Adrenal gland (tissue), 19 donors: ENCODE measurements at places on chromosomes 3 and 15.

DNA sequence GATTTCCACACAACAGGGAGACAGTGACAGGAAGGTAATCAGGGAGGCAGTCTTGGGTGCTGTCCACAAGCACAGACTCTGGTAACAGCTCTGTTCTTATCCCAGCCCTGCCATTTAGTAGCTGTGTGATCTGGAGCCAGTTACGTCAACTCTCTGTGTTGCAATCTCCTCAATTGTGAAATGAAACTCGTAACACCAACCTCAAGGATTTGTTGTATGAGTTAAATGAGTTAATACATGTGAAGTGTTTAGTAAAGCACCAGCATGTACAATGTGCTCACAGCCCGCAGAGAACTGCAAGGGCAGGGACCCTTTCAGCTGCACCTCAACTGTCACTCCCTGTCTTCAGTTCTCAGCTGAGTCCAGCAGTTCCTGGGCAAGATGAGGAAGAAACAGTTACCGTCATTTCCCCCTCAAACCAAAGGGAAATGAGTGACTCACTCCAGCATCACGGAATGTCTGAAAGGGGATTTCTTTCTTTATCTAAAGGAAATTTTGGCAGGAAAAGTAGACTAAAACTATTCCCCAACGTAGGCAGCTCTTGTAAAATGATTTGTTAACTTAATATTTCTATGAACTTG lies 39.9 kb upstream of the MB21D2 start:
- H3K27me3 ChIP-seq: no peaks in the 10 kb centered on the region
- no peak overlapping the region for H3K4me3 ChIP-seq
- peak overlapping the region; percentile 94 for H3K27ac ChIP-seq
- no peaks in the 10 kb centered on the region for H3K36me3 ChIP-seq

DNA sequence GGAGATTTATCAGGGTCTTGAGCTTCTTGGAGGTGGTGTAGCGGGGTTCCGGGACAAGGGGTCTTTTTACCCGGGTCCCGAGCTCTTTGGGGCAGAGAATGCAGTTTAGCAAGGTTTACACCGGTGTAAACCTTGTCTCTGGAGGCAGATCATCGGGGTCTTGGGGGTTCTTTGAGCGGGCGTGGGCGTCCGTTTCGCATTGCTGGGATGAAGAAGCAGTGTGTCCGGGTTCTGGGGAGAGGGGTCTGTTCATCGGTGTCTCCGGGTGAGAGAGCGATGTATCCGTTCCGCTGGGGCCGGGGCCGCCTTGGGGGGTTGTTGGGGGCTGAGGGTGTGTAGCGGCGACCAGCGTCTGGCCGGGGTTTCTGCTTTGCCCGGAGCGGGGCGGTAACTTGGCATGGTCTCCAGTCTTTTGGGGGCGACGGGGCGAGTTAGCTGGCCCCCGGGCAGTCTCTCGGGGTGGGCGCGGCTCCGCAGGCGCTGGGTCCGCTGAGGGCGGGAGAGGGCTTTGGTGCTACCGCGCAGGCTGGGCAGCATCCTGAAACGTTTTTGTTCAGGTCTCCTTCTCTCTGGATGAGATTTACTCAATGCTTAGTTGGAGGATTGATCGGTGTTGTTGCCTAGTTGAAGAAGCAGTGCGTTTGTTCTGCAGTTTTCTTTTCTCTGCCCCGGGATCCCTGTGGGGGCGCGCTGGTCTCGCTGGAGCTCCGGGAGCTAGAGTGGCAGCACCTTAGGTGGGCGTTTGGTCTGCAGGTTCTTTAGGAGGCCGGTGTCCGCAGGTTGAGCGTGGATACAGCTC lies 843 bp downstream of the GLCE start:
- H3K4me3 ChIP-seq: peak overlapping the region; percentile 43
- no peak overlapping the region for H3K27ac ChIP-seq
- DNase-seq: peak; percentile 75
- H3K36me3 ChIP-seq: no peaks in the 10 kb centered on the region

DNA sequence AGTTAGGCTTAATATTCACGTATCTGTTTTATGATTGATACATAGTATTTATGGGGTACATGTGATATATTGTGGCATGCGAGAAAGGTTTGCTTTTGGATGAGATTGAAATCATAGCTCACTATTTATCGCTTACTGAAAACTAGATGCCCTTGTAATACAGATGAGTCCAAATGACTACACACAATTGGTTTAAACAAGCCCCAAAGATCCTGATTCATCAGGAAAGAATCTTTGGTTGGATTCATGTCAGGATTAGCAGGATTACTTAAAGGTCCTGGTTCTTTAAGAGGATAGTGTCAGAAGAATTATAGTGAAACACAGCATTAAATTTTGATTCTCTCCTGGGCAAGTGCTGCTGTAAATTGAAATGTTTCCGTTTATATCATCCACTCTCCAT lies 18.6 kb upstream of the AADAC start:
- peak overlapping the region; percentile 66 for H3K27ac ChIP-seq
- no peak overlapping the region for H3K4me3 ChIP-seq
- no peaks in the 10 kb centered on the region for H3K36me3 ChIP-seq
- H3K4me1 ChIP-seq: peaks cover 4% of the 10 kb centered on the region
- no peak for DNase-seq

GRCh38 chr15:30984542-30984941 lies 6.9 kb downstream of the MTMR10 start:
- H3K4me1 ChIP-seq: peaks cover 47% of the 10 kb centered on the region
- H3K4me3 ChIP-seq: no peak overlapping the region
- H3K27me3 ChIP-seq: no peaks in the 10 kb centered on the region
- no peak for DNase-seq
- peak overlapping the region; percentile 31 for H3K27ac ChIP-seq
- no peaks in the 10 kb centered on the region for H3K36me3 ChIP-seq

GRCh38 chr3:69613286-69613685 lies 126.0 kb upstream of the MITF start:
- H3K36me3 ChIP-seq: peaks cover 3% of the 10 kb centered on the region
- H3K27me3 ChIP-seq: no peaks in the 10 kb centered on the region
- no peak overlapping the region for H3K27ac ChIP-seq
- no peak overlapping the region for H3K4me3 ChIP-seq
- no peak for DNase-seq

DNA sequence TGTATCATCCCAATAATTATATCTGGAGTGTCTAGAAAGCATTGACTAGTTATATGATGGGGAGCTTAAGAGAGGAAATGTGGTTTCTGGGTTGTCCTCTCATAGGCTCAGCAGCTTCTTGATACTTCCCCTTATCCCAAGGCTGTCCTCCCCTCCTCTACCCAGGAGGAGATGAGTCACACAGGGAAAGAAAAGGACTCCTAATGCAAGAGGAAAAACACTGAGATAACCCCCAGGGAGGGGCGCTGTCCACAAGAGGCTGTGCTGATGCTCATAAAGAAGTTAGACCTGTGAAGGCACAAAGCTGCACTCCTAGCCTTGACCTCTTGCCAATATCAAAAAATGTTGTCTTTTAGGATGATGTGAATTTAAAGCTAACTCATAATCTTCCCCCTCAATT lies 28.8 kb upstream of the GYG1 start:
- H3K27ac ChIP-seq: no peak overlapping the region
- no peaks in the 10 kb centered on the region for H3K27me3 ChIP-seq
- no peak for DNase-seq
- H3K4me1 ChIP-seq: peaks cover 4% of the 10 kb centered on the region
- H3K36me3 ChIP-seq: no peaks in the 10 kb centered on the region

GRCh38 chr15:68220489-68220888 lies 9.0 kb downstream of the CLN6 start:
- H3K4me1 ChIP-seq: peaks cover 7% of the 10 kb centered on the region
- no peak overlapping the region for H3K4me3 ChIP-seq
- no peak overlapping the region for H3K27ac ChIP-seq

- H3K27ac ChIP-seq: no peak overlapping the region
- H3K36me3 ChIP-seq: no peaks in the 10 kb centered on the region
- DNase-seq: no peak
- no peak overlapping the region for H3K4me3 ChIP-seq
These were observed 300.1 kb downstream of the TLE3 start for GRCh38 chr15:69797615-69798014.

GRCh38 chr3:133987948-133988484 lies 41.7 kb downstream of the SLCO2A1 start:
- DNase-seq: no peak
- no peaks in the 10 kb centered on the region for H3K4me1 ChIP-seq
- no peaks in the 10 kb centered on the region for H3K36me3 ChIP-seq
- H3K27me3 ChIP-seq: no peaks in the 10 kb centered on the region
- H3K27ac ChIP-seq: no peak overlapping the region

- H3K4me3 ChIP-seq: no peak overlapping the region
- no peak for DNase-seq
- H3K4me1 ChIP-seq: no peaks in the 10 kb centered on the region
- no peaks in the 10 kb centered on the region for H3K36me3 ChIP-seq
- no peak overlapping the region for H3K27ac ChIP-seq
These were observed 30.7 kb downstream of the NANOGP8 start for GRCh38 chr15:35054380-35054779.

- DNase-seq: no peak
- no peak overlapping the region for H3K4me3 ChIP-seq
- no peaks in the 10 kb centered on the region for H3K27me3 ChIP-seq
- H3K36me3 ChIP-seq: no peaks in the 10 kb centered on the region
- H3K27ac ChIP-seq: no peak overlapping the region
These were observed 10.1 kb upstream of the P2RY12 start for GRCh38 chr3:151394611-151395010.

DNA sequence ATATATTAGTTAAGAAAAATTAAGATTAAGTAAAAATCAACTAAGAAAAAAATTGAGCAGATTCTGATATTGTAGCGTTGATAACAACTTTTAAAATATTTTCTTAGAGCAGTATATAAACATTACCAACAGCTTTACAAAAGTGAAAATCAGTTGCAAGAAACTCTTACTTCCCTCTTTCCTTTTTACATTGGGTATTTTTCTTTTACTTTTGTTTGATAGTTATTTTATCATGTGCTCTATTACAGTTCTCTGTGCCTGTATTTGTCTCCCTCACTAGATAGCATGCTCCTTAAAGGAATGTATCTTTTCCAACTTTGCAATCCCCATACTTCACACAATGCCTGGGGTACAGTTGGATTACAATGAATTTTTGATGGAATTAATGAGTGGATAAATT lies 87.5 kb upstream of the P3H2 start:
- no peak overlapping the region for H3K27ac ChIP-seq
- no peak for DNase-seq
- H3K36me3 ChIP-seq: no peaks in the 10 kb centered on the region
- no peak overlapping the region for H3K4me3 ChIP-seq
- no peaks in the 10 kb centered on the region for H3K4me1 ChIP-seq

- DNase-seq: no peak
- no peaks in the 10 kb centered on the region for H3K27me3 ChIP-seq
- no peak overlapping the region for H3K27ac ChIP-seq
- H3K4me1 ChIP-seq: no peaks in the 10 kb centered on the region
- no peaks in the 10 kb centered on the region for H3K36me3 ChIP-seq
These were observed 733.6 kb downstream of the EPHA3 start for GRCh38 chr3:89841041-89841440.

GRCh38 chr15:93759629-93760028 lies 471.7 kb upstream of the MCTP2 start:
- DNase-seq: no peak
- no peaks in the 10 kb centered on the region for H3K36me3 ChIP-seq
- no peak overlapping the region for H3K27ac ChIP-seq
- no peaks in the 10 kb centered on the region for H3K27me3 ChIP-seq

- no peaks in the 10 kb centered on the region for H3K27me3 ChIP-seq
- peak; percentile 38 for DNase-seq
- no peak overlapping the region for H3K27ac ChIP-seq
- peaks cover 6% of the 10 kb centered on the region for H3K4me1 ChIP-seq
- no peak overlapping the region for H3K4me3 ChIP-seq
These were observed 261.8 kb upstream of the CBLB start for GRCh38 chr3:106130384-106131198.

DNA sequence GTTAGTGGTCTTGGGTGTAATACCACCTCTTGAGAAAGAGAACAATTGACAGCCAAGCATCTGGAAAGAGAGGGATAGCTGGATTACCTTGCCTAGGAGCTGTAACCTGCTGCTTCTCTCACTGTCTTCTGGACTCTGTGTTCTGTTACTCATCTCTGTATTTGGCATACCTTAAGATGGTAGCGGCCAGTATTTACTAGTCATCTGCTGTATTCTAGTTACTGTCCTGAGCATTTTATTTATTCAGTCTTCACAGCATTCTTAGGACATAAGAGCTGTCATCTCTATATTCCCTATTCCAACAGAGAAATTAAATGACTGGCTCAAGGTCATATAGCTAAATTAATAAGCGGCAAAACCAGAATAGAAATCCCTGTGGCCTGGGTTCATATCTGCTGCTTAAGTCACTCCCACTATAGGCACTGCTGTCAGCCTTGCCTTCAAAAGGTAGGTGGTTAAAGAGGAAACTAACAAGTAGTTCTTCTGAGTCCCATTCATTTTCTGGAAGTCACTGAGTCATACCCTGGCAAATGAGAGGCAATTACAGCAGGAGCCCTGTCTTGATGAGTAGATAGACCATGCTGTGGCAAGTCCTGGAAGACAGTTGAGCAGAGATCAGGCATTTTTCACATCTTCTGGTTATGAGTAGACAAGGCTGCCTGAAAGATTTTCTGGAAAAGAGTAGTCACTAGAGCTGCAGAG lies 68.2 kb downstream of the RAB7A start:
- H3K27me3 ChIP-seq: no peaks in the 10 kb centered on the region
- H3K4me3 ChIP-seq: no peak overlapping the region
- H3K4me1 ChIP-seq: peaks cover 37% of the 10 kb centered on the region
- H3K27ac ChIP-seq: peak overlapping the region; percentile 66
- H3K36me3 ChIP-seq: no peaks in the 10 kb centered on the region

GRCh38 chr3:152126260-152126659 lies 142.5 kb upstream of the MBNL1 start:
- no peak for DNase-seq
- no peaks in the 10 kb centered on the region for H3K4me1 ChIP-seq
- no peaks in the 10 kb centered on the region for H3K36me3 ChIP-seq
- H3K27ac ChIP-seq: no peak overlapping the region
- no peak overlapping the region for H3K4me3 ChIP-seq

- no peaks in the 10 kb centered on the region for H3K36me3 ChIP-seq
- no peak overlapping the region for H3K27ac ChIP-seq
- no peaks in the 10 kb centered on the region for H3K4me1 ChIP-seq
- DNase-seq: no peak
These were observed 157.7 kb downstream of the MBNL1 start for GRCh38 chr3:152426393-152426792.

DNA sequence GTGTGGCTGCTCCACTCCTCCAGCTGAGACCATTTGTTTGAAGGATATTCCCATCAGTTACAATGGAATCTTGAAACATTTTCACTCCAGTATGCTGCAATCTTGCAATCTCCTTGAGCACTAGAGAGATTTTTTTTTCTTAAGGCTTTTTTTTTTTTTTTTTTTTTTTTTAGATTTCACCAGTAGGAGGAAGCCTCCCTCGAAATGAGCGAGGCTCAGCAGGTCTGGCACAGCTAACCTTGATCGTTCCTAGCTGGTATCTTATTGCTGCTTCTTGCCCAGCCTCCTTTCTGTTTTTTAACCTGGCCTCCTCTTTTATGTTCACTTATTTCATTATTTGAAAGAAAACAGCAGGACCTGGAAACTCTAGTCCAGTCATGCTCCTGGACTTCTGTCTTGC lies 48.1 kb downstream of the RAP2B start:
- no peaks in the 10 kb centered on the region for H3K4me1 ChIP-seq
- H3K36me3 ChIP-seq: no peaks in the 10 kb centered on the region
- no peak overlapping the region for H3K27ac ChIP-seq
- no peaks in the 10 kb centered on the region for H3K27me3 ChIP-seq
